ENCODE measurements at places on chromosomes 6 and 20.

- no peak for DNase-seq
Measured at GRCh38 chr20:21053002-21053762, 53.0 kb downstream of the LINC00237 start.

GRCh38 chr6:118908441-118908840 is 14.5 kb downstream of the ASF1A start:
- no peak for DNase-seq

DNA sequence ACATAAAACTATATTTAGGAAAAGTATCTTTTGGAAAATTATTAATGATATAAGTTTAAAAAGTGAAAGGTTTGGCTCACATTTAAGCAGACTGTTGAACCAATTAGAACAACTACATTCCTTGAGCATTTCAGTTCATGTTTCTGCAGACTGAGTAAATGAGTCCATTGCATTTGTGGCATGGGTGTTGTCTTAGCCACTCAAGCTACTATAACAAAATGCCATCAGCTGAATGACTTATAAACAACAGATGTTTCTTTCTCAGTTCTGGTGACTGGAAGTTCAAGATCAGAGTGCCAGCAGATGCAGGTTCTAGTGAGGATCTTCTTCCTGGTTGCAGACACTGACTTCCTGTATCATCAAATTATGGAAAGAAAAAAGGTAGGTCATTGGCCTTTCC is 67.1 kb upstream of the SLC2A12 start:
- no peak for DNase-seq

- DNase-seq = no peak
Measured at GRCh38 chr6:4274382-4275082, 139.2 kb upstream of the ECI2 start.

DNA sequence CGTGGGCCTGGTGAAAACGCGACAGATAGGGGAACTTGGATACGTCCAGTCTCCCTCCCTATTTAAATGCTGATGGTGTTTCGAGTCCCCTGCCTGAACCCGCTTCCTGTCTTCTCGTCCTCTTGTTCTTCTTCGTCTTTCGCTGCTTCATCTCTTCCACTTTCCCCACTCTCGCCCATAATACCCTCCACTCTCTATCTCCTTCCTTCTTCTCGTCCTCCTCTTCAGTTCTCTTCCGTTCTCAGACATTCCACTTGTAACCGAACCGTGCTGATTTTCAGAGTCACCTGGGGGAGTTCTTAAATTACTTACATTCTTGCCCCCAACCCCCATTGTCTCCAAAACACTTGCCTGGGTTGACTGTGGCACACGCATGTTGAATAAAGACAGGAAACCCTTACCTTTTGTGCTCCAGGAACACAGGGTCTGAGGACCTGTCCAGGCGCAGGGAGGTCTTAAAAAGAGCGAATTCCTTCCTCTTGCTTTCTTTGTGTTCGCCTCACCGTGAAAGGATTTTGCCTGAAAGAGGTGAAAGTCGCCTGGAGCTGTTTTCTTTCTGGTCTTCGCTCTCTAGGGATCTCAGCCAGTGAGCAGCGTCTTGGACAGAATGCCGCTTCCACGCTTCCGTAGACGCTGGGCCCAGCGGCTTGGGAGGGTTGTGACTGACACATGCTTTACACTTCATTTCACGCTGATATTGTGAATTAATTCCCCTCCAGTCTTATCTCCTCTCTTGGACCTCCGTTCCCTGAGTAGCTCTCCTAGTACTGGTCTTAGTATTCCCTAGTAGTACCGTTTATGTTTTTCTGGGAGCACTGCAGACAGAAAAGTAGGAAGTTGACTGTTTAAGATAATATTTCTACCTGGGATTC is 184.0 kb downstream of the GPX5 start:
- DNase-seq = no peak

DNA sequence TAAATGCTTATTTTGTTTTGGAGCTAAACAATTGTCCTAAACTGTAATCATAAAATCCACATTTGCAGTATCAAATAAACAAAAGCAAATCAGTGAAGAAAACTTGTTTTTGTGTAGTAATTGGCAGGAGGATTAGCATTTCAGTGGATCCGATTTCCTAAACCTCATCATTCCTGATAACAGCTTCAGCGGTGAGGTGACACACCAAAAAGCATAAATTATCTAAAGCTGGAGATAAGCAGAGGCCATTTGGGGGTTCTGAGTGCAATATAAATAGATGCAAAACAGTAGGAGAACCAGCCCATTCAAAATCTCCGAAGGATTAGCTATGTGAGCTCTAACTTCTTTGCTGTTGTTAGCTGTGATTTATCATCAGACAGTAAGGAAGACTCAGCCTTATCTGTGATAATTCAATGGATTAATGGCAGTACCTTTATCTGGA is 235.8 kb downstream of the EPHA7 start:
- DNase-seq = no peak

GRCh38 chr6:84417260-84417659 is 189.8 kb upstream of the CEP162 start:
- DNase-seq = no peak

- no peak for DNase-seq
Measured at GRCh38 chr6:159594750-159595117, 98.3 kb downstream of the SOD2 start.

DNA sequence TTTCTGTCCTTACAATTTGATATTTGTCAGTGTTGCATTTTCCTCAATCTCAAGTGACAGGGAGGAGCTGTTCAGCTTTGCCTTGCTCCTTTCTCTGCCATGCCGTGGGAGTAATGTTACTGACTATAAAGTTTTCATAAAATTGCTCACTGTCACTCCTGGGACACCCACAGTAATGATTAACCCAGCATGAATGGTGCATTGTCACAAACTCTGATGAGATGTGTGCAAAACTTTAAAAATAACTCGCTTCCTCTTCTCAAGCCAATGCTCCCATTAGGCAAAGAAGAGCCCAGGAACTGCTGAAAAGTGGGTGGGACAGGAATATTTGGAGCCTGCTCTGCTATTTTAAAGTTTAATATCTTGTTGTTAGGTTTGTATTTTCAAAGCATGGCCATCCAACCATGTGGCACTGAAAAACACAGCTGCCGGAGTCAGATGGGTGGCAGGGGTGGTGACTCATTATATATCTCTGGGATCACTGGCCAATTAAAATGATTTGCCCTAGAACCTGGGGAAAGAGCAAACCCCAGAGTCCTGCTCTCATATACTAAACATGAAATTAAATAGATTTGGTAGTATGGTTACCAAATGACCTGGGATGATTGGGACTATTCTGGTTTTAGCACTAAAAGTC is 260.1 kb downstream of the BTBD3 start:
- DNase-seq = no peak

- no peak for DNase-seq
Measured at GRCh38 chr6:67736161-67736560, 898.9 kb upstream of the ADGRB3 start.

- no peak for DNase-seq
Measured at GRCh38 chr6:133827766-133828165, 61.1 kb upstream of the TCF21 start.

- no peak for DNase-seq
Measured at GRCh38 chr6:13733178-13733887, 21.7 kb upstream of the RANBP9 start.

- DNase-seq = no peak
Measured at GRCh38 chr6:7419065-7419464, 29.5 kb downstream of the RIOK1 start.

- DNase-seq = no peak
Measured at GRCh38 chr6:79780881-79781280, 149.8 kb downstream of the SH3BGRL2 start.

- no peak for DNase-seq
Measured at GRCh38 chr6:166532302-166532701, 54.2 kb downstream of the RAMACL start.

DNA sequence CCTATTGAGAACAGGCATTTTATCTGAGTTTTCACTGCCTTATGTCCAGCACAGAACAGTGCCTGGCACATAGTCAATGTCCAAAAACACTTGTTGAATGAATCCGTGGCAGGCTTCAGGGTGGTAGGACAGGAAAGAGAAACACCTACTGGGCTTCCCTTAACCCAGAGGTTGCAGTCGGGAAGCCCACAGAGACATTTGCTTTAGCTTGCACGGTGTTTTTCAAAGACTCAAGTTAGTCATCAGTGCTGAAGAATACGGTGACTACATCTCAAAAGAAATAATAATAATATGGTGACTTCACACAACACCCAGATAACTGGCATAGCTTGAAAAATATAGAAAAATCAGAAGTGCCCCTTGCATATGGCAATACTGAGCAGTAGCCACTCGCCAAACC is 160.4 kb downstream of the CD83 start:
- DNase-seq = no peak

GRCh38 chr20:36273414-36274180 is 32.5 kb upstream of the DLGAP4 start:
- DNase-seq = no peak

DNA sequence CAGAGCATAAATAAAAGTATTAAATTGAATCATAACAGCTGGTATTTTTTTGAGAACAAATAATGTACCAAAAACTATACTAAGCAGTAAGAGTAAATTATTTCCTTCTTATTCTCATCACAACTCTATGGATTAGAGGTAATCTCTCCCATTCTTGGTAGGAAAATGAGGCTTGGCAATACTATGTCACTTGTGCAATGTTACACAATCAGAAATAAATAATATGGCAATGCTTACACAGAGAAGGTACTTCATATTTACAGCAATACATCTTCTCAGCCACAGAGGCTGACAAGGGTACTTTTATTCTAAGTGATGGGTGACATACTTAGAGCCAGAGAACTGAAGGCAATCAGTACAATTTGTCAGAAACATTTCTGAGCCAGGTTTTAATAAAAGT is 3.9 kb downstream of the DST start:
- DNase-seq = no peak

- no peak for DNase-seq
Measured at GRCh38 chr6:15249371-15250019, 3.6 kb downstream of the JARID2 start.

- no peak for DNase-seq
Measured at GRCh38 chr6:106147476-106147875, 61.3 kb downstream of the PRDM1 start.

GRCh38 chr6:74671558-74672025 is 534.3 kb downstream of the COL12A1 start:
- no peak for DNase-seq

GRCh38 chr6:42009844-42010184 is 40.5 kb upstream of the TAF8 start:
- DNase-seq = no peak

- no peak for DNase-seq
Measured at GRCh38 chr6:4653141-4653540, 123.1 kb upstream of the CDYL start.

DNA sequence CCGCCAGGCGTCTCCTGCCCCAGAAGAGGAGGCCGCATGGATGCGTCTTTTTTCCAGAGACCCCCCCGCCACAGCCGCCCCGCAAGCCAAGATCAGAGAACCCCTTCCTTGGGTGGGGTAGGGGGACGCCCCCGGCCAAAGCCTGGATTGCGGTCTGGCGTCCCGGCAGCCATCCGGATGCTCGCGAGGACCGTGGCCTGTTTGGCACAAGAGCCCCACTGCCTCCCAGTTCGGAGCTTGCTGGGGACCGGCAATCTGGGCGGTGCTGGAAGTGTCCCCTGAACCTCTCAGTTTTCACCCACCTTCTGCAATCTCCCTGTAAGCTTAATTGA is 924 bp downstream of the FAM162B start:
- DNase-seq = no peak

GRCh38 chr6:38549795-38550194 is 89.9 kb downstream of the BTBD9 start:
- no peak for DNase-seq

- DNase-seq = no peak
Measured at GRCh38 chr6:41683273-41683522, 44.9 kb downstream of the MDFI start.

- DNase-seq = no peak
Measured at GRCh38 chr20:4853757-4854560, 132.2 kb downstream of the PRND start.

DNA sequence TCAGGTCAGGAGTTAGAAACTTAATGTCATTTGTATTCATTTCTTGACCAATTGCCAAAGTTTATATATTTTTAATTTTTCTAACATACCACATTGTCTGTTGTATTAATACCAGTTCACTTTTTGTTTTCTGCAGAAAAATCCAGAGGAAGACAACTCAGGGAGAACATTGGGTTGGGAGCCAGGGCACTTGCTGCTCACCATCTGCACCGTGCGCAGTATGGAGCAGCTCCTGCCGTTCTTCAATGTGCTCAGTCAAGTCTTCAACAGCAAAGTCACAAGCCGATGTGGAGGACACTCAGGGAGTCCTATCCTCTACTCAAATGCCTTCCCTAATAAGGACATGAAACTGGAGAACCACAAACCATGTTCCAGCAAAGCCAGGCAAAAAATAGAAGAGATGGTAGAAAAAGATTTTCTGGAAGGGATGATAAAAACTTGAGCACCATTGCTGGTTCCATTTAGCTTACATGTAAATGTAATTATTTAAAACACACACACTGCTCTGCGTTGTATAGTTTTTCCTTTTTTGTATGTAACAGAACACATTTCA is 25.3 kb downstream of the PGM3 start:
- DNase-seq = no peak

GRCh38 chr6:129382916-129383315 is 327.1 kb downstream of the ARHGAP18 start:
- no peak for DNase-seq

GRCh38 chr6:78517399-78517798 is 350.0 kb upstream of the IRAK1BP1 start:
- DNase-seq = no peak

- no peak for DNase-seq
Measured at GRCh38 chr6:3737149-3737830, 14.2 kb downstream of the PXDC1 start.

DNA sequence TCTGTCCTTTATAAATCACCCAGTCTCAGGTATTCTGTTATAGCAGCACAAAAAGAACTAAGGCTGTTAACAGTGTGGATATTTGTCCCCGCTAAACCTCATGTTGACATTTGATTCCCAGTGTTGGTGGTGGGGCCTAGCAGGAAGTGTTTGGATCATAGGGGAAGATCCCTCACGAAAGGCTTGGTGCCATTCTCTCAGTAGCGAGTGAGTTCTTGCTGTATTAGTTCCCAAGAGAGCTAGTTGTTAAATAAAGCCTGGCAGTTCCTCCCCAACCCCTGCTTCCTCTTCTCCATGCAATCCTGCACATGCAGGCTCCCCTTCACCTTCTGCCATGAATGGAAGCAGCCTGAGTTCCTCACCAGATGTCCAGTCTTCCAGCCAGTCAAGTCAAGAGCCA is 29.8 kb upstream of the ERVFRD-1 start:
- no peak for DNase-seq

DNA sequence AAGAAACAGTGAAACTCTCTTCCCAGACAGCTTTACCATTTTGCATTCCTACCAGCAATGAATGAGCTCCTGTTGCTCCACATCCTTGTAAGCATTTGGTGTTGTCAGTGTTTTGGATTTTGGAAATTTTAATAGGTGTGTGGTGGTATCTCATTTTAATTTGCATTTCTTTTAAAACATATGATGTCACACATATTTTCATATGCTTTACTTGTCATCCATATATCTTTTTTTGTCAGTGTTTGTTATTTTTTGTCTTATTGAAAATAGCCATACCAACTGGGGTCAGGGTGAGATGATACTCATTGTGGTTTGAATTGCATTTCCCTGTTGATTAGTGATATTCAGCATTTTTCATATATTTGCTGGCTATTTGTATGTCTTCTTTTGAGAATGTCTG is 119.5 kb upstream of the FOXA2 start:
- no peak for DNase-seq
